ENCODE measurements at places on chromosomes 11 and 22.
A peak's percentile ranks its signal among the peaks of the same experiment; 100 is the strongest.

DNA sequence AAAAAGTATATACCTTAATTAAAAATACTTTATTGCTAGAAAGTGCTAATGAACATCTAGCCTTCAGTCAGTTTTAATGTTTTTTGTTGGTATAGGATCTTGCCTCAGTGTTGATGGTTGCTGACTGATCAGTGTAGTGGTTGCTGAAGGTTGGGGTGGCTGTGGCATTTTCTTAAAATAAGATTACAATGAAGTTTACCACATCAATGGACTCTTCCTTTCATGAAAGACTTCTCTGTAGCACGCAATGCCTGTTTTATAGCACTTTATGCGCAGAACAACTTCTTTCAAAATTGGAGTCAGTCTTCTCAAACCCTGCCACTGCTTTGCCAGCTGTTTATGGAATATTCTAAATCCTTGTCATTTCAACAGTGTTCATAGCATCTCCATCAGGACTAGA, 50.6 kb downstream of the LDLRAD3 start:
- no peak for DNase-seq

DNA sequence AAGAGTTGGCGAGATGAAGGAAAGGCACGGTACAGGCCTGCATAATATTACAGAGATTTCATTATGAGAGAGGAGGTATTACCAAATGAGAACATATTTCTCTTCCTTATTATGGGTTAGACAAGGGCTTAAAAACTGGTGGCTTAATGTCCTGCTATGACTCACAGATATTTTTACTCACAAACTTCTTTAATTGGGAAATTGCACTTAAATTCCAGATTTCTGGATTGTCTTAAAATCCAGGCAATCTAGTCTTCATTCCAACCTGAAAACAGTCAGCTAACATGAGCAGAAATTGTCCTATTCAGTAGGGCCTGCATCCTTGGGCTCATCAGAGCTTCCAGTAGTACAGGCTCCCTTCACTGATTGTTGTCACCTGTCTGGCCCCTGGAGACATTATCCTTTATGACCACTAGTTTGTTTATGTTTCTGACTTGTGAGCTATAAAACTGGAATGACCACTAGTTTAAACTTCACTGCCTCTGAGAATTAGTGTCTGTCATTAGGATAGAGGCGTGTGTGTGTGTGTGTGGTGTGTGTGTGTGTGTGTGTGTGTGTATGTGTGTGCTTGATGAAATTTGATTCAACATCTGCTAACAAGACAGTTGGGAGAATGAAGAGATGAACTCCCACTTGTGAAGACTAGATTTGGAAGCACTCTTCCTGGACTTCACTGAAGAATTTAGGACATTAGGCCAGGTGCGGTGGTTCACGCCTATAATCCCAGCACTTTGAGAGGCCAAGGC, 25.1 kb downstream of the DBX1 start:
- no peak for DNase-seq

DNA sequence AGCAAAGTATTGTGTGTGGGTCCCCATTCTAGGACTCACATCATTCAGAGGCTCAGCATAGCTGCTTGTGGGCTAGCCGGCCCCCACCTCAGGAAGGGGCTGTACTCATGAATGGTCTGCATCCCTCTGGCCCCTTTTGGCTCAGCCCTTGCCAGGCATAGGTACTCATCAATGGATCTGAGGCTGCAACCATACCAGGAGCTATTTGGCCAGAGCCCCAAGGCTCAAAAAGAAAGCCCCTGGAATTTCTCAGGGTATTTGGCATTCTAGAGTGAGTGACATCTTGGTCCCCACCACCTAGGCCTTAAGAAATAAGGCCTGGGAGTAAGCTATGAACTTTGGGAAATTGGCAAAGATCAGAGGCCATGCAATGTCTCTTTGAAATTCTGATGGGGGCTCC, 38.3 kb downstream of the PLEKHA7 start:
- no peak for DNase-seq

DNA sequence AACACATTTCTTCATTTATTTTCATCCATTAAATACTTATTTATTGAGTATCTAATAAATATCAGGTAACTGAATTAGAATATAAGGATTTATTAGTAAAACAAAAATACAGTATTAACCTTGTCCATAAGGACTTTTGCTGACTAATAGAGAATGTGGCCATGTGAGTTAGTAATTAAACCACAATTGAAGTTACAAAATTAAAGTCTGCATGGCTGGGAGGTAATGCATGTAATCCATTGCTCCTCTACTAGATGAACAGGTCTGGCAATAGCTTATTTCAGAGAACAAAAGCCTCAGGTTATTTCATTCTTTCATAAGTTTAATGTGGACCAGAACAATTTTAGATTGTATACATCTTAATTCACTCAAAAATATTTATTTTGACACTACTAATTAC, 9.9 kb upstream of the CARD18 start:
- DNase-seq: no peak

- DNase-seq: no peak
These were observed 6.6 kb upstream of the ASCL2 start for GRCh38 chr11:2277008-2277346.

- no peak for DNase-seq
These were observed 131.7 kb downstream of the KIF18A start for GRCh38 chr11:27976262-27976661.

GRCh38 chr11:71486320-71486719, 33.3 kb downstream of the NADSYN1 start:
- DNase-seq: no peak

GRCh38 chr11:119691701-119692539, 37.1 kb downstream of the NECTIN1 start:
- DNase-seq: no peak

- DNase-seq: no peak
These were observed 18.2 kb downstream of the GNB1L start for GRCh38 chr22:19836512-19836911.

DNA sequence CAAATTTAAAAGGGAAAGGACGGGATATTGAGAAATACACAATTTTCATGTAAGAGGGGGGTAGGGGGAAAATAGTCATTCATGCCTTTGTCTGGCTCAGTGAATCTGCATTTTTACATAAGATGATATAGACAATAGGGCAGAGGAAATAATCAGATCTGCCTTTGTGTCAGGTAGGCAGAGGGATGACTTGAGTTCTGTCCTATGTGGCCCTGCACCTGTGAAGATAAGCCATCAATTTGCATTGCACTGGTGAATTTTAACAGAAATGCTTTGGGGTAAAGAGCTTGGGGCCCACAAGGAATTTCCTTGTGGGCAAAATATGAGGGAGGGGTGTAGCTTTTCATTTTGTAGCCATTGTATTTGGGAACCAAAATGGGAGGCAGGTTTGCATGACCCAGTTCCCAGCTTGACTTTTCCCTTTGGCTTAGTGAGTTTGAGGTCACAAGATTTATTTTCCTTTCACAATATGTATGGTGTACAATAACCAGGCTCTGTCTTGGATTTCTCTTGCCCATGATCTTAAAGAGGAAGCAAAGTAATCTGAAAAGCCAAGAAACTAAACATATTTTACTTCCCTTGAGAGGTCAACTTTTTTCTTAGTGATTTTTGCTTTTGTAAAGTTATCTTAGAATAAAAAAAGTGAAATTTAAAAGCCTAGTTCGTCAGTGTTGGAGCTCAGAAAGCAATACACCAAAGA, 77.7 kb upstream of the SORL1 start:
- DNase-seq: no peak

- DNase-seq: no peak
These were observed 33.7 kb downstream of the ZNF214 start for GRCh38 chr11:6986487-6986886.

DNA sequence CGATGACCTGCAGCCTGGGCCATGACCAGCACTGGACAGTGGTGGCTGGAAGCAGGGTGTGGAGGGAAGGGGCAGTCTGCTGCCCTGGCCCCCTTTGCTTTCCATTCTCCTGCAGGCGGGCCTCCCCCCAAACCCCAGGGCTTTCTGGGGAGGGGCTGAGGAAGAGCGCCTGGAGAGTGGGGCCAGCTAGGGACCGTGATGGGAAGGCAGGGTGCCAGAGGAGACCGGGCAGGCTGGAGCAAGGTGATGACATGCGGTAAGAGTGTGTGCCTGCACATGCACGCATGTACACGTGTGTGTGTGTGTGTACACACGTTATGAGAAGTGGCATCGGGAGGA, 7.8 kb downstream of the OAF start:
- no peak for DNase-seq

- DNase-seq: no peak
These were observed 96.2 kb upstream of the SYT13 start for GRCh38 chr11:45382133-45382878.

DNA sequence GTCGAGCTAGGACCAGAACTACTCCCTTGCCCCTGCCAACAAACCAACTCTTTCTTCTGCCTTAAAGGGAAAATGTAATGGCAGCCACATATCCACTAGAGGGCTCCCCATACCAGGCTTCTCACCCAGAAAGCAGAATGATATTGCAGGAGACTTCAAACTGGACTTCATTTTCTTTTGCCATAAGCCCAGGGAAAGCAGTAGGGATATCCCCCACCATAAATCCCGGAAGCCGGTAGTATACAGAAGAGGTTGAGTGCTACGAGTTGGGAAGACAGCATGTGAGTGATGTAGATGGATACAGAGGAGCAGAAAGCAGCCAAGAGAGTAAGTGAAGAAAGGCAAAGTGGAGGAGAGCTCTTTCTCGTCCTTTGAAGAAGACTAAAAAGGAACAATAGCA, 12.1 kb downstream of the PLAAT5 start:
- DNase-seq: peak; percentile 49

DNA sequence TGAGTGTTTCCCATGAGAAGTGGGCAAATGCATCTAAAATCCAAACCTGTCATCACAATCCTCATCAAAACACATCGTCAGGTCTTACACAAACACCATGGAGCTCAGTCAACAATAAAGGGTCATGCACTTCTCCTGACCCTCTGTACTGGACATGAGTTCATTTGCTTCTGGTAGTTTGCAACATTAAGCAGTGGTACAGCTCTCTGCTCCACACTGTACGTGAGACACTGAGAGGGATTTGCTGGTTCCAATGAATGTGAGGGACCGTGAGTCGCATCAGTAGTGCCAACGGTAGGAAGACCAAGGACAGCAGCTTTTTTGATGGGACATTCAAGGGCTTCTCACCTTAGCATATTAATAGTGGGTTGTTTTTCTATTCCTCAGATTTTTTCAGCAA, 752.3 kb downstream of the OPCML start:
- no peak for DNase-seq

- no peak for DNase-seq
These were observed 71.5 kb downstream of the FBLN1 start for GRCh38 chr22:45574069-45574703.

DNA sequence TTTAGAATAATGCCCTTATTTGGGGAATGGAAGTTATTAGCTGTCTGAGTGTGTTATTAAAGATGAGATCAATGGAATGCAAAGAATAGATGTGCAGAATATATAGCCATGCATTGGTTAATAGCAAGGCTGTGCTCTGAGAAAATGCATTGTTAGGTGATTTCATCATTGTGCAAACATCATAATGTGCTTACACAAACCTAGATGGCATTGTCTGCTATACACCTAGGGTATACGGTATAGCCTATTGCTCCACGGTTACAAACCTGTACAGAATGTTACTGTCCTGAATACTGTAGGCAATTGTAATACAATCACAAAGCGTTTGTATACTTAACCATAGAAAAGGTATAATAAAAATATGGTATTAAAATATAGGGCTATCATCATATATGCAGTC, 25.5 kb downstream of the SLC5A12 start:
- peak; percentile 77 for DNase-seq

DNA sequence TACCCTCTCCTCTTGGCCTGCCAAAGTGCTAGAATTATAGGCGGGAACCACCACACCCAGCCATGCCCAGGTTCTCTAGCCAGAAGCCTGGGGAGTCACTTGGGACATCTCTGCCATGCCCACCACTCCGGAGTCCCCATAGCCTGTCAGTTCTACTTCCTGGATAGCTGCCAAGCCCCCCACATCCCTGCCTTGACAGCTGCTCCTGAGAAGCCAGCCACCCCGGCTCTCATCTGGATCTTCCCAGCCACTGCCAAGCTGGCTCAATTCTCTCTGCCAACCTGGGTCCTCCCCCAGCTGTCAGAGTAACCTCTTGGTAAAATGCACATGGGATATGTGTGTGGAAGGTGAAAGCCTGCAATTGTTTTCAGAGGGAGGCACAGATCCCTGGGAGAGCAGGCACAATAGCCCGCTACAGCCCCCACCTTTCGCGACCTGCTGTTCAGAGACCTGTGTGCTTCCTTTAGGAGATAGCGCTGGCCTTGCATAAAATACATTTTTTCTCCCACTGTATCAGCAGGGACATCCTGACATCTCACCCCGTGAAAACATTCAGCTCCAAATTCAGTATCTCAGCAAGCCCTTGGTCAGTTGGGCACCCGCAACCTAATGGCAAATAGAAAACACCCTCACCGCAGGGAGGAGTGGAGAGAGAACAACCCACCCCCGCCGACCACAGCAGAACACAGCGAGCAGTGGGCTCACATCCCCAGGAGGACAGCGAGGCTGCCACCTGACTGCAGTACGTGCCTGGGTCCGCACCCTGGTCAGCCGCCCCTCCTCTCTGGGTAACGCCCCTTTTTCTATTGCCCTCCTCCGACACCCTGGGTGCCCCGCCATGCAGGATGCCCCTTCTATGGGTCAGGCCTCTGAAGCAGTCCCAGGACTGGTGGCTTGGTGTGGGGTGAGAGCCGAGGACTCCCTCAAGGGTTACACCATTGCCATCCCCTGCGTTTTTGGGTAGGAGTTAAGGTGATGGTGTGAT, 1342.2 kb downstream of the BRD1 start:
- no peak for DNase-seq

- no peak for DNase-seq
These were observed 18.5 kb downstream of the NUMA1 start for GRCh38 chr11:72061739-72062396.

DNA sequence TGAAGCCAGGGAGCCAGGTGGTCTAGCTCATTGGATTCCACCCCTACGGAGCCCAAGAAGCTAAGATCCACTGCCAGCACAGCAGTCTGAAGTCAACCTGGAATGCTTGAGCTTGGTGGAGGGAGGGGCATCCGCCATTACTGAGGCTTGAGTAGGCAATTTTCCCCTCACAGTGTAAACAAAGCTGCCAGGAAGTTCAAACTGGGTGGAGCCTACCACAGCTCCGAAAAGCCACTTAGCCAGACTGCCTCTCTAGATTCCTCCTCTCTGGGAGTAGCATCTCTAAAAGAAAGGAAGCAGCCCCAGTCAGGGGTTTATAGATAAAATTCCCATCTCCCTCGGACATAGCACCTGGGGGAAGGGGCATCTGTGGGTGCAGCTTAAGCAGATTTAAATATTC, 620.3 kb downstream of the NELL1 start:
- peak; percentile 2 for DNase-seq

- DNase-seq: no peak
These were observed 30.2 kb upstream of the SWAP70 start for GRCh38 chr11:9633679-9634078.

DNA sequence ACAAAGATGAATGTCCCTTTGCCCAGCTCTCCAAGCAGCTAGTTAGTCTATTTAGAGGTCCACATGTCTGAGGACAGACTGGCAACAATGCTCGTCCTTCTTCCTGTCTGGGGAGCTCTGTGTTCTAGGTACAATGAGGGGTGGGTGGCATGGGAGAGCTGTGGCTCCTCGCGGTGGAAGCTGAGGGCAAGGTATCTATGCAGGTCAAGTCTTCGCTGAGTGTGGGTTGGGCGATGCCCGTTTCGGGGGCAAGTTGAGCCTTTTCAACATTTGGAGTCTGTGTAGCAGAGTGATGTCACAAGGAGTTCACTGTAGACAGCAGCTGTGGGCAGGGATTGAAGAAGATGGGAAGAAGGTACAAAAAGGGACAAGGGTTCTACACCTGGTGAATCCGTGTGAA, 163.2 kb downstream of the FEZ1 start:
- no peak for DNase-seq

Measured in NCI-H2081 (cell line).